ENCODE measurements at places on chromosomes 1 and 21. TPM values are rescaled to one million over a fixed set of nuclear protein-coding genes. Genes with fewer than 3 reads are reported as not detected.

The WNT4 gene
- total RNA-seq, result not detected

The MLLT11 gene
- total RNA-seq, result 1.9 TPM

DNA sequence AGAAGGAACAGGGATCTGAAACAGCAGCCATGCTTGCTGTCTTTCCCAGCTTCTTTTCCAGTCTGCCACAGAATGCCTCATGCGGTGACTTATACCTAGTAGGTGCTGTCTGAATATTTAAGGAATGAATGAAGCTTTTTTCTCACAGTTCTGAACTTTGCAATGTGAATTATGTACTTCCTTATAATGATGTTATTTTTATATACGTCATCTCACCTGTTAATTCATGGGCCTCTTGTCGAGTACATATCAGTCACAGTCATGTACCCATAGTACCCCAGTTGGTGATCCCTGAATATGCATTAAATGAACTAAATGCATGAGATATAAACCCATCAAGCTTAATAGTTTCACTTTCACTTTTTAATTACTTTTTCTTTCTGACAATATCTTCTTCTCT lies 132.7 kb downstream of the NTNG1 start:
- peaks cover 4% of the 10 kb centered on the region for H3K4me1 ChIP-seq
- no peak for DNase-seq
- H3K27me3 ChIP-seq, result no peaks in the 10 kb centered on the region
- H3K4me3 ChIP-seq, result no peak overlapping the region

DNA sequence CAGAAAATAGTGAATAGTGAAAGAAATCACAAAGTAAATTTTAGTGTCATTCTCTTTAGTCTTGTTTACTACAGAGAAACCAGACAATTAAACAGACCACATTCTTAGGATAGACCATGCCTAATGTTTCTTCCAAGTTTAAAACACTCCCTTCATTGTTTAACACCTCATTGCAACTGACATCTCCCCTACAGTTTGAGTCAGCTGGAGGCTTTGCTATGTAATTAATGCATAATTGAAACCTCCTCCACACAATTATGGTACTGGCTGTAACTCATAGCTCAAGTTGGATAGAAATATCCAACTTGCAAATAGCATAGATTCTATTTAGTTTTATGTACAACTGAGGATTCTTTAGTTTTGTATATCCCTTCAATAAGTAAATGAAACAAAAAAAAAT lies 35.2 kb upstream of the B3GALT2 start:
- peaks cover 10% of the 10 kb centered on the region for H3K4me1 ChIP-seq
- no peak for DNase-seq

- DNase-seq, result peak; percentile 31
- H3K4me1 ChIP-seq, result peaks cover 5% of the 10 kb centered on the region
- H3K36me3 ChIP-seq, result no peaks in the 10 kb centered on the region
- H3K4me3 ChIP-seq, result no peak overlapping the region
- no peak overlapping the region for H3K27ac ChIP-seq
- H3K27me3 ChIP-seq, result peaks cover 2% of the 10 kb centered on the region
These were observed 106.7 kb upstream of the COL6A1 start for GRCh38 chr21:45874716-45875415.

- peak overlapping the region; percentile 89 for H3K4me3 ChIP-seq
- peaks cover 26% of the 10 kb centered on the region for H3K36me3 ChIP-seq
- H3K27me3 ChIP-seq, result no peaks in the 10 kb centered on the region
- peak overlapping the region; percentile 97 for H3K27ac ChIP-seq
These were observed 1.6 kb upstream of the PTPN7 start for GRCh38 chr1:202162047-202162417.

GRCh38 chr1:200038325-200038980 lies 10.9 kb downstream of the NR5A2 start:
- H3K4me3 ChIP-seq, result no peak overlapping the region
- no peak overlapping the region for H3K27ac ChIP-seq
- H3K36me3 ChIP-seq, result peaks cover 3% of the 10 kb centered on the region
- H3K27me3 ChIP-seq, result peaks cover 57% of the 10 kb centered on the region
- peaks cover 40% of the 10 kb centered on the region for H3K4me1 ChIP-seq
- DNase-seq, result no peak

All from activated CD4-positive, alpha-beta memory T cell treated with anti-CD3 and anti-CD28 coated beads for 36 hours (primary cell).